ENCODE measurements at places on chromosomes 7 and 10.

DNA sequence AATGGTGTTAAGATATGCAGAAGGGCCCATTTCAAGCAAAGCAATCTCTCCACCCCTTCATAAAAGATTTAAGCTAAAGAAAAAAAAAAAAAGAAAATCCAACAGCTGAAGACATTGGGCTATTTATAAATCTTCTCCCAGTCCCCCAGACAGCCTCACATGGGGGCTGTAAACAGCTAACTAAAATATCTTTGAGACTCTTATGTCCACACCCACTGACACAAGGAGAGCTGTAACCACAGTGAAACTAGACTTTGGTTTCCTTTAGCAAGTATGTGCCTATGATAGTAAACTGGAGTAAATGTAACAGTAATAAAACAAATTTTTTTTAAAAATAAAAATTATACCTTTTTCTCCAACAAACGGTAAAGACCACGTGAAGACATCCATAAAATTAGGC is 28.6 kb downstream of the PPP3CB start:
- DNase-seq, result no peak

GRCh38 chr7:138872576-138872975 is 74.6 kb upstream of the ATP6V0A4 start:
- DNase-seq, result no peak

- no peak for DNase-seq
Observed at GRCh38 chr7:55474944-55475854, 97.1 kb downstream of the VOPP1 start.

DNA sequence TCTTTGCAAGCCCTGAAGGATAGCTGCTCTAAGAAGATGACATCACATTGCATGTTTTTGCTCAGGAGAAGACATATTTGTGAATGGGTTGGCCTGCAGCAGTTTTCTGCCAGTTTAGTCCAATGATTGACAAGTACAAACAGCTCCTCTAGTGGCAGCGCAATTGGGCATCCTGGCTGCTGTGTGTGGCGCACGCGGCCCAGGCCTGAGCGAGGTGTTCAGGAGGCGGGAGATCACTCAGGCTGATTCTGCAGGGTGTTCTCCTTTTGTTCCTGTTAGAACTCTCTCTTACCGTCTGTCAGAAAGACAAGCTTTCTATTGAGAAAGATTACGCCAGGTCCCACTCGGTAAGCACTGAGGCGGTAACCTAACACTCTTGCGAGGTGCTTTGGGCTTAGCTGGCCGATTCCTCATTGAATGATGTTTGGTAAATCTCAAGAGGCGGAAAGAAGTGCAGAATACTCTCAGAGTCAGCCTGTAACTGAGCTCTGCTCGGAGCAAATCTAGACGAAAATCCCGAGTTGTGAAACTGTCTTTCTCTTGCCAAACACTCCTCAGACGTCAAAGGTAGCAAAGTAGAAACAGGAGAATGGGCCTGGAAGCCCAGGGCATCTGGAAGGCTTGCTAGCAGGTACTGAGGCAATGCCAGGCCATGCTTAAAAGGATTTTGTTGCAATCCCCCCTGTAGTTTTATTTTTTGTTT is 219.2 kb upstream of the BMPER start:
- DNase-seq, result no peak

GRCh38 chr10:69418052-69418752 is 1.5 kb upstream of the TACR2 start:
- no peak for DNase-seq

DNA sequence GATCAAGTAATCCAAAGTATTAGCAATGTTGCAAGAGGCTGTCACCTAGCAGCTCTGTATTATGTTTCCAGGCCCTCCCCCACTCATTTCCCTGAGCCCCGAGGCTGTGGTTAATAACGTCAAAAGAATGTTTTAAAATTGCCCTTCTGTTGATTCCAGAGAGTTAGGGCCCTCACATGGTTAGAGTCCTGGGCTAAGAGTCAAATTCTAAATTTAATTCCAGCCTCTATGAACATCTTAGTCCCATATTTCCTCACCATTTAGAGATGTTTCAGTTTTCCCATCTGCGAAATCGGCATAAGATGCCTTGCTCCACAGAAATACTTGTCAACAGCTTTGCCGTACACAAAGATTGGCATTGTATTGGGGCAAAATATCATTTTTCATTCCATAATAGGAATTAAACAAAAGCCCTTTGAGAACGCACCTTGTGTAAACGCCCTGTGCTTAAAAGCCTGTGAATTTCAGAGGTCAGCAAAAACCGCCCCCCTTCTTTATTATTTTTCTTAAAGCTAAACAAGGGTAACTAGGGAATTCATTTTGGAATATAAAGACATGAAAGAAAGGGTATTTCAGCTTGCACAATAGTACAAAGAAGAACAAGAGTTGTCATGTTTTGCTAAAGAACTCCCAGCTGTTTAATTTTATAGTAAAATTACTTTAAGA is 135.8 kb downstream of the ARID5B start:
- DNase-seq, result peak; percentile 23

GRCh38 chr7:139830782-139831501 is 1.9 kb downstream of the TBXAS1 start:
- no peak for DNase-seq

DNA sequence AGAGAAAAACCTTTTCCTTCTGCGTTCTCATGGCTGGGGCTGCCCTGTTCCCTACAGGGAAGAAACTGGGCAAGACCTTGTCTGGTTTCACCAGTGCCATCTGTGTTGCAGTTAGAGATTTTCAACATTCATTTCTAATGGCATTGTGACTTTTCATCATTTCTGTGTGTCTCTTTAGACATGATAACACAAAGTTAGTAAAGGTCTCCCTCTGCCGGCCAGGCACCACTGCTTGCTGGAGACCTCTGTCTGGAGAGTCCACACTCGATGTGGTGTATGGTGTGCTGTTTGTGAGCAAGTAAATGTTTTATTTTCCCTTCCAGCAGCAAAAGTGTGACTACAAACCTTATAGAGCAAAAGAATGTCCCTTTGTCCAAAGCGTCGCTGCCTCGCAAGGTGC is 213.5 kb downstream of the PAXIP1 start:
- DNase-seq, result no peak

DNA sequence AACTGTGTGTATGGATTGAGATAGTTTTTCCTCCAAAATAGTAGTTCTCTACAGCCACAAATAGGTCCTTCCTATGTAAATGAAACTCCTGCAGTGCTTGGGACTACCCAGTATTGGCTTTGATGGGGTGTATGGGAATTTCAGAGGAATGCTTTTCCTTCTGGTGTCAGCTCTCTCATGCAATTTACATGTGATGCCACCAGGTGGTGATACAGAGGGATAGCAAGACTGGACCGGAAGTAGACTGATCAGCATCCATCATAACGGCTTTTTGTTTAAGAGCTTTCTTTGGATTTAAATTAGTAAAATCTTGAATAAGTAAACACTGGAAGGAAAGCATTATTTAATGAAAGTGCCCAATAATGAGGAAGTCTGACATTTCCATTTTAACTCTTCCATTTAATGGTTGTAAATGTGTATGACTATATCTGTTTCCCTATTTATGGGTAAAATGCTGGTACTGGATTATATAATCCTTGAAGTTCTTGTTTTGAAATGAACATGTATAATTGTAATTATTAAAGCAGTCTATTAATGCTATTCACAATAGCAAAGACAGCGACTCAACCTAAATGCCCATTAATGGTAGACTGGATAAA is 22.7 kb downstream of the DYNC1I1 start:
- no peak for DNase-seq

DNA sequence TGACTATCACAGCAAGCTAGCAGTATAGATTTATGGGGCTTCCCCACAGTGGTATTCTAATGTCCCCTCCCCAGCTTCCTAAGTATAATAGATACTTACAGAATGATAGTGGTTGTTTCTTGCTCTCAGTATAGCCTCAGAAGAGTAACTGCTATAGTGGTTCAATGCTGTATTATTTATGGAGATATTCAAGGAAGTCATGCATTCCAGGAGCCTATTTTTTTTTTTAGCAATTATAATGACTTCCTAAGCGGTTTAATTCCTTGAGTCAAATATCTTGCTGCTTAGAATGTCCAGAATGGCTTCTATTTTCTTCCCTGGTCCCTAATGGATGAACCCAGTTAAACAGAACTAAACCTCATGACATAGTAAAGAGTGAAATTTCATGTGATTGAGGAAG is 451.5 kb upstream of the SEMA3D start:
- no peak for DNase-seq

DNA sequence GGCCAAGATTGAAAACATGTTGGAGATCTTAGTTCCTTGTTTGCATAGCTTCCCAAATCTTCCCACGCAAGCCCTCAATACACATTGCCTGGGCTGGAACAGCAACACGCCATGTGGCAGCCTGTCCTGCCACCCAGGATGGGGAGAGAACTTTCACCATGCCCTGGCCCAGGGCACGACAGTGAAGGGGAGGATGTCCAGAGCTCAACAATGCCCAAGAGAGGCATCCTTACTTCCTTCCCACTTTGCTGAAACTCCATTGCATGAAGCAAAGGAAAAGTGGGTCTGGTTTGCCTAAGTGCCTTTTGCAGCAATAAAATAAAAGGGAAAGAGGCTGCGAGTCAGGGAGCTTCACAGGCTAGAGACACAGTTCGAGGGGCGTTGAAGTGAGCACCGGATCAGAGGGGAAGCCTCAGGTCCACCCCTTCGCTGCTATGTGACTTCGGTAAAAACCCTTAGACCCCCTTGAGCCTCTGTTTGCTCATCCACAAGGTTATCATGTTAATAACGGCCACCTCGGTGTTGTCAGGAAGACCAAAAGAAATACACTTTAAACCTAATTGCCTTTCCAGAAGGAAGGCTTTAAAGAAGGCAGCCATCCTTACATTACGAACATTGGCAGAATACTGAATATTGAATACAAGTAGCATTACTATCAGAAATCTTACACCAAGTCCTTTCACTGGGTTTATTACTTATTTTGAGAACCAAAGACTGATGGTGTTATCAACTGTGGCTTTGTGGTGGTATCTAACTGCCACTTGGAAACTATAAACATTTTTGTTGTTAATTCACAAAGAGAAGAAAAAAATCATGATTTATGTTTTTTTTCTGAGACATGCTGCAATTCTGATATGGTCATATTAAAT is 133.3 kb downstream of the ICA1 start:
- DNase-seq, result no peak

DNA sequence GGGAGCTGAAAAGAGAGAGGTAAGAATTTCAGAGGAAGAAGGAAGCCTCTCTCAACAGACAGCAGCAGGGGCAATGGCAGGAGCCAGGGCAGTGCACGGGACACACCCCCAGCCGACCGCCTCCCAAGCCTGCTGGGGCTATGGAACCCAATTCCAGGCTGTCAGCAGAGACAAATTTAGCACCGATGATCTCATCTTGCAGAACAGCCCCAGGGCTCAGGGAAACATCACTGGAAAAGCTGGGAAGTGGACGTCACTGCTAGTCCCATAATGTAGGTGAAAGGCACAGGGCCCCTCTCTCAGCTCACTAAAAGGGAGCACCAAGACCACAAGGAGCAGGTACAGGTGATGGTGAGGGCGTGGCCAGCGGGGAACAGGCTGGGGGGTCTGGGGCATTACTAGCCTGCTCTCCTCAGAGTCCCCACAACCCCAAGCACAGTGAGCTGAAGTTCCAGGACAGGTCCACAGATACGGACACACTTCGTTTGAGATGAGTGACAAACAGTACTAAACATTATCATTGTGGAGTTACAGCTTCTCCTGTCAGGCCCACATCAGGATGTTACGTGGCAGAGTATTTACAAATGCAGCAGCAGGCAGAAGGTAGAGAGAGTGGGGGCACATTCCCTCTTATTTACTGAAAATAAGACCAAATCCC is 103.7 kb downstream of the PLXNA4 start:
- DNase-seq, result no peak

DNA sequence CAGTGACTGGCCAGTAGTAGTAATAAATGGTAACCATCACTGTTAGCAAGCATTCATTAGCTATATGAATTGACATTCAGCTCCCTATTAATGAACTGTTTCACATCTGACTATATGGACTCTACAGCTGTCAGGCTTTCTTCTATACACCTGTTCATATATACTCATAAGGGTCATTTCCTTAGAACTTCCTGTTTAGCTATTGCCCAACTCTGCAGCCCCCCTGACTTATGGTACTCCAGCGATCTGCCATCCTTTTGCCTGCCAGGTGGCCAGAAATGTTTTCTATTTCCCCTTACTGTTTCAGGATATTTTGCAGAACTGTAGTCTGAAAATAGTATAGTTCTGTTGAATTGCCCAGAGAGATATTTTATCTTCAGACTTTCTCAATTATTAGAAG is 56.6 kb downstream of the TASOR2 start:
- no peak for DNase-seq

GRCh38 chr7:107659666-107660065 is 962 bp upstream of the SLC26A4 start:
- DNase-seq, result no peak

- DNase-seq, result no peak
Observed at GRCh38 chr10:101840102-101840684, 3.4 kb downstream of the KCNIP2 start.

All from NCI-H1930 (cell line).